ENCODE measurements at places on chromosomes 6 and 20.

GRCh38 chr6:95515975-95516374, 61.4 kb upstream of the MANEA start:
- no peak for DNase-seq

DNA sequence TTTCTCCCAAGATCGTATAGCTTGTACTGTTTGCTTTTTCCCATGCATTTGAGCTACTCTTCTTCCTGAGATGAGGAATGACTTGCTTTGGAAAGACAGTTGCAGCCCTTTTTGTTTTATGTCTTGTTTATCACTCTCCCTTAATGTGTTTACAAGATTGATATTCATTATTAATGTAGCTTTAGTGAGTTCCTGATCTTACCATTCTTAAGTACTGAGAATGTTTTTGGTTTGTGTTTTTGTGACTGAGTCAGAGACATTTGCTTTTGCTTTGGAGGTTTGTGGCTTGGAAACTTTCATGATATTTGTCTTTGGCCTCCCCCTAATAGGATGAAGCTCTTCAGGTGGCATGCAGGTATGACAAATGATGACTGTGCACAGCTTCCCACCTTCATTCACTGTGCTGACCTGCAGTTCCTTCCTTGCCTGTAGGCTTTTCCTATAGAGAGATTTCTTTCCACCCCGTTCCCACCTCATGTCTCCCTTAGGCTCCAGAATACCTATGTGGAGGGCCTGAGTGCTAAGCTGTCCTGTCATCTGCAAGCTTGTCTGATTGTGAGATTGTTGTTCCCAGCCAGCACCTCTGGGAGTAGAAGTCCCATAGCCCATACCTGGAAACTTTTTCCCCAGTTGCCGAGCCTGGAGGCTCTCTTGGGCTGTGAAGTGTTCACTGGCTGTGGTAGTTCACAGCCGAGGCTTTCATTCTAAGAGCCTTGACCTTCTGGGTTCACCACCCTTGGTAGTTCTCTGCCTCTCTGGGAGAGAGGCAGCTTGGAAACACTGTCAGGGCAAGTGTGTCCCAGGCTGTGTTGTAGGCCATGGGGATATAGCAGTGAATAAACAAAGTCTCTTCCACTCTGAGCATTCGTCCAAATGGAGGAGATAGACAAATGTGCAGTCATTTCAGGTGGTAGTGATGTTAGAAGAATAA, 27.1 kb downstream of the CDS2 start:
- DNase-seq: no peak

- no peak for DNase-seq
These were observed 122.6 kb upstream of the NOX3 start for GRCh38 chr6:155578251-155578650.

GRCh38 chr20:25187220-25187619, 8.3 kb upstream of the ENTPD6 start:
- no peak for DNase-seq

DNA sequence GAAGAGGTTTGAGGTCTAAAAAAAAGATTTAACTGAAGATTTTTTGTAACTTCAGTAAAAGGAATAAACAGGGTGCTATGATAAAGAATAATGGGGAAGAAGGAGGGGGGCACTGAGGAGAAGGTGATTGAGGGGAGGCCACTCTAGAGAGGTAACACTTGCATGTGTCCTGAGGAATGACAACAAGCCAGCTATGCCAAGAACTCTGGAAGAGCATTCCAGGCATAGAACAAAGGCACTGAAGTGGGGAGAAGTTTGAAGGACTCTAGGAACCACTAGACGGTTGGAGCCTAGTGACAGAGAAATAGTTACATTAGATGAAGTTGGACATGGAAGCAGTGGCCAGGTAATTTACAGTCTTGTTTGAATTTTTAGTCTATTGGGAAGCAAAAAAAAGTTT, 10.8 kb upstream of the SF3B5 start:
- no peak for DNase-seq
